Trophoblast cell (in vitro differentiated cells and primary cell): ENCODE measurements at places on chromosomes 5 and 9.
A peak's percentile ranks its signal among the peaks of the same experiment; 100 is the strongest.

- DNase-seq, result no peak
Measured at GRCh38 chr5:179264053-179264782, 81.0 kb downstream of the ADAMTS2 start.

GRCh38 chr5:151562019-151562707 is 29.0 kb downstream of the FAT2 start:
- no peak for DNase-seq

- peak; percentile 17 for DNase-seq
Measured at GRCh38 chr5:174751154-174752000, 27.0 kb downstream of the MSX2 start.

- DNase-seq, result no peak
Measured at GRCh38 chr9:106107716-106108115, 413.4 kb downstream of the TMEM38B start.

- DNase-seq, result no peak
Measured at GRCh38 chr5:142981475-142981874, 211.3 kb downstream of the ARHGAP26 start.

GRCh38 chr5:85108471-85108870 is 723.8 kb upstream of the EDIL3 start:
- no peak for DNase-seq

DNA sequence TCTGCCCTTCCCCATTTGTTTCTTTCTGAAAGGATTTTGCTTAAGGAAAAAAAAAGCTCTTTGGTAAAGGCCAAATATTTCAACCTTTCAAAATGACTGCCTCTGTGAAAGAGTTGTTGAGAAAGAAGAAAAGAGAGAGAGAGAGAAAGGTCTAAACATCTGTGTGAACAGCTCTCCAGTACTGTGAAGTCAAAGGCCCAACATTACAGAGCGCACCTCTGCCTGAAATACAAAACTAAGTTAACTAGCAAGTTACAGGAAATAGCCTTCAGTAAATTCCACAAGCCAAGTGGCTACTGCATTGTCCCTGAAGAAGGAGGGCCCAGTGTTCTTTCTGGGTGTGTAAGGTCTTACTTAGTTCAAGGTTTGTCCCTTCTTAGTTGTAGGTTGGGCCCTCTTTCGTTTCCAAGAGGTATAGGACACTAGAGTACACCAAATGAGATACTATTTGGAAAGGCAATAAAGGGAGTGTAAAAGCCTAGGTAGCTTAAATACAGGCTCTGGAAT is 104.4 kb downstream of the THBS4 start:
- no peak for DNase-seq

DNA sequence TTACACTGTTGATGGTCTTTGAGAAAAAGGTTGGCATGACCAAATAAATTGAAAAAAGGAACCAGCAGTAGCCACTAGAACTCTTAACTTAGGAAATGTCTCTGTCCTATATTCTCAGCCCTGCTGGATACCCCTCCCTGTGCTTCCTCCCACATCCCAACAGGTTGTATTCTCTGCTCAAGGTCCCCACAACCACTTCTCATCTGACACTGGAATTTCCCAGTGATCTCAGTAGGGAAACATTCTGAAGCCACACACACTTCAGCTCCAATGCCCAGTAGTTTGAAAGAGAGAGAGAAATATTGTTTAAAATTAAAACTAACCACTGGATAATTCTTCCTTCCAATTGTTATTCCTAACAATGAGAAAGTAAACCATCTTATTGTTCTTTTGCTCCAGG is 30.0 kb upstream of the NREP start:
- DNase-seq, result no peak

DNA sequence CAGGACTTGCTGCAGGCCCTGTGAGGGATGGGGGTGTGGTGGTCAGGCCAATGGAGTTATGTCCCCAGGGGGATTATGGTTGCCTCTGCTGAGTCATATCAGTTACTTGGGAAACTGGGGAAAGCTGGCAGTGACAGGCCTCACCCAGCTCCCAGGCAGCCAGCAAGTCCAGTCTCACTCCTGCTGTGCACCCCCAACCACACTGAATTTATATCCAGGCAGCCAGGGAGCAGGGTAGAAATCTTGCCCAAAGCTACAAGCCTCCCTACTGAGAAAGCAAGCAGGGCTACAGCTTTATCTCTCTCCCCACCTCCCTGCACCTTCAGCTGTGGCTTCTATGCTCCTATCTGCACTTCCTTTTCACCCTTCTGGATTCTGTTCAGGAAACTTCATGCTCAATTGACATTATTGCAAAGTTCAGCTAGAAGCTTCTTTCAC is 2076.0 kb upstream of the CDH9 start:
- DNase-seq, result no peak

DNA sequence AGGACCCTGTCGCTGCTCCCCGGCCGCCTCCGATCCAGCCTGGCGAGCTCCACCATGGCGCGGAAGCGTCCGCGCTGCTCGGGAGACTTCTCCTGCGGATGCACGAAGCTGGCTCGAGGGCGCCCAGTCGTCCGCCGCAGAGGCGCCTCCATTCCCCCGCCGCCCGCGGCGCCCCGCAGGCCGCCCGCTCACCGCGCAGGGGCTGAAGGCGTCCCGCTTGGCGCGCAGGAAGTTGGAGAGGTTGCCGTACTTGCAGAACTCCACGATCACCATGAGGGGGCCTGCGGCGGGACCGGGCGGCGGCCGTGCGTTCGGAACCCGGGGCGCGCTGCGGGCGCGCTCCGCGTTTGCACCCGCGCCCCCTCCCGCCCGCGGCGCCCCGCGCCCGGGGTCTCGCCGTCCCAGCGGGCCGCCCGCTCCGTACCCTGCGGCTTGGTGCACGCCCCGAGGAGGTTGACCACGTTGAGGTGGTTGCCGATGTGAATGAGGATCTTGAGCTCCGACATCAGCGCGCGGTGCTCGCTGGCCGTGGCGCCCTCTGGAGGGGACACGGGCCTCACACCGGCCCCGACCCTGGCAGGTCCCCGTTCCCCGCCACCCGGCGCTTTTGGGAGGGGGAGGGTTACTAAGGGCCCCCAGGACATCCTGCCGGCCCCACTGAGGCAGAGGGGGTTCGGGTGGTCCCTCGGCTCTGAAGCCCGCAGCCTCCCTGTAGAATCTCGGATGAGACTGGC is 27.7 kb upstream of the SCGB3A1 start:
- peak; percentile 60 for DNase-seq

DNA sequence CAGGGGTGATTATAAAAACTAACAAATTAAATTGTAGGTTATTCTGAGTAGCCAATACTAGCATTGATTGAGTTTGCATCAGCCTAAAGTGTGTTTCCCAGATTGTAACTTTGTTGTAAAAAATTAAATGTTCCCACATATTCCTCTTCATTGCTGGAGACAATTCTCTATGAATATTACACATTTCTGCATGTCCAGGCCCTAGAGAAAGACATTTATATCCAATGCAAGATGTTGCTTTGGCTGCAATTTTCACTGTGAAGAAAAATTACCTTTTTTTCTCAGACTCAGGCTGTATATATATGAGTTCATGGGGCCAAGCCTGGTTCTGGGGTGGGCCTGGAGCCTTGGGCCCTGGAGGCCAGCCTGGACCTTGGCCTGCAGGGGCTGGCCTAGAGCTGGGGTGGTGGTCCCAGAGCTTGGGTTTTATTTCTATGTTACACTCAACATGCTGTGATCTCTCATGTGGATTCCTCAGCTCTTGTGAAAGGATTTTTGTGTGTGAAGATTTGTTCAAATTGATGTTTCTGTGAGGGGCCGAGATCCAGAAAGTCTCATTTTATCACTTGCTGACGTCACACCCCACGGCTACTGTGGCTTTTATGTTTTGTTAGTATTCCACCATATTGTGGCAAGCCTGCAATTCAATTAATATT is 232.5 kb downstream of the SPATA31A1 start:
- no peak for DNase-seq

DNA sequence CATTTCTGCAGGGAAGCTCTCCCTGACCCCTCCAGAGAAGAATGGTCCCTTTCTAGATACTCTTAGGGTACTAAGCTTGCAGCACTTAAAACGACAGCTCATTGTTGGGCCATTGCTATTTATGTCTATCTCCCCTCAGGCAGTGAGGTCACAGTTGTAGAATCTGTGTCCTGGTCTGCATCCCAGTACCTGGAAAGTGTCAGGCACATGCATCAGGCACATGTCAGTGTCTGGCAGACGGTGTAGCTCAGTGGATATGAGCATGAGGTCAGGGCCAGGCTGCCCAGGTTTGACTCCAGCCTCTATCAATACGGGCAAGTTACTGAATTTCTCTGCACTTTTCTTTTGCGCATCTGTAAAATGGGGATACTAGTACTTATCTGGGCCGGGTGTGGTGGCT is 22.2 kb upstream of the EEIG1 start:
- peak; percentile 80 for DNase-seq

DNA sequence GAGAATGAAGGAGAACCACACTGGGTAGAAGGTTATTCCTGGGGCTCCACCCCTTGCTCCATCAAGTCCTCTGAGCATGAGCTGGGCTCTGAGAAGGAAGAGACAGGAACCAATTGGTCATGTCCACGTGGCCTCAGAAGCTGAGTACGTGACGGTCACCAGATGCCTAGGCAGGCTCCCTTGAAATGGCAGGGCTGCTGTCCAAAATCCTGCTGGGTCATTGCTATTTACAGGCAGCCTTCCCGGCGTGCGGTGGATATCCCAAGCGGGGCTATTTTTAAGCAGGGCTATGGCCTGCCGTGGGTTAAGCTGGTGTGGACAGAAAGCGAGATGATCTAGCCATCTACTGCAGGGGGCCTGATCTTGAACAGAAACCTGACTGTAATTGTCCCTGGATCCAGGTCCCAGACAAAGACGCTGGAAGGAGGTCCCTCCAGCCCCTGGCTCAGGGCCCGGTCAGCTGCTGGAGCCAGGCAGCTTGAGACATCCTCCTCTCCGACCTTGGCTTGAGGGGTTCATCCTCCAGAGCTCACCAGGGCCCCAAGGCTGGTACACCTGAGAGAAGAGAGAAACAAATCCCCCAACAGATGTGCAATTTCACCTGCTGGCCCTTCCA is 550 bp upstream of the CKMT2 start:
- DNase-seq, result peak; percentile 70

- DNase-seq, result peak; percentile 5
Measured at GRCh38 chr5:78611126-78611605, 37.4 kb downstream of the LHFPL2 start.

- DNase-seq, result no peak
Measured at GRCh38 chr5:124617787-124618186, 128.7 kb downstream of the ZNF608 start.

- no peak for DNase-seq
Measured at GRCh38 chr5:147276497-147276896, 41.7 kb downstream of the STK32A start.

GRCh38 chr5:143041461-143041860 is 271.3 kb downstream of the ARHGAP26 start:
- DNase-seq, result no peak
